ENCODE measurements at places on chromosomes 6 and 20.

GRCh38 chr6:45664707-45665106, 287.0 kb upstream of the SUPT3H start:
- no peak for DNase-seq

GRCh38 chr6:89414215-89414614, 2.1 kb upstream of the RRAGD start:
- no peak for DNase-seq

DNA sequence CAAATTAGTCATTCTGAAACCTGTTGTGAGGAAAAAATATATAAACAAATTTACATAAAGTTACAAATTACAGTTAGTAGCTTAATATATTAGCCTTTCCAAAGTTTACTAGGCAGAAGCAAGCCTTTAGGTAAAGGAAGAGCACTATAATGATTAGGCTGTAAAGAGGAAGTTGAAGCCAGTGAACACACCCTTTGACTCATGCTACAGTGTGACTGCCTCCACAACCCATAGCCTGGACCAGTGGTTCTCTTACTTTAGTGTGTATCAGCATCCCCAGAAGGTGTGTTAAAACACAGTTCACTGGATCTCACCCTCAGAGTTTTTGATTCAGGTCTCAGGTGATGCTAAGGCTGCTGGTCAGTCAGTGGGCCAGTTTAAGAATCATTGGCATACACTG, 91.4 kb upstream of the DEFB112 start:
- no peak for DNase-seq

DNA sequence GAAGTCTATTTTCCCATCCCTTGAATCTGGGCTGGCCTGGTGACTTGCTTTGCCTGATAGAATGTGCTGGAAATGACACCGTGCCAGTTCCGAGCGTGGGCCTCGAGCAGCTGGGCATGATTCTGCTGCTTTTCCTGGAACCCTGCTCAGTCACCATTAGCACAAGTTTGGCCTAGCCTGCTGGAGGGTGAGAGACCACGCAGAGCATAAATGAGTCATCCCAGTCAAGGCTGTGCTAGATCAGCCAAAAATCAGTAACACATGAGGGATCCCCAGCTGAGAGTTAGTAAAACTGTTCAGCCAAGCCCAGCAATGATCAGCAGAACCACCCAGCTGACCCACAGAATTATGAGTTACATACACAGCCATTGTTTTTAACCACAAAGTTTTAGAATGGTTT, 74.8 kb upstream of the TOP1 start:
- no peak for DNase-seq

DNA sequence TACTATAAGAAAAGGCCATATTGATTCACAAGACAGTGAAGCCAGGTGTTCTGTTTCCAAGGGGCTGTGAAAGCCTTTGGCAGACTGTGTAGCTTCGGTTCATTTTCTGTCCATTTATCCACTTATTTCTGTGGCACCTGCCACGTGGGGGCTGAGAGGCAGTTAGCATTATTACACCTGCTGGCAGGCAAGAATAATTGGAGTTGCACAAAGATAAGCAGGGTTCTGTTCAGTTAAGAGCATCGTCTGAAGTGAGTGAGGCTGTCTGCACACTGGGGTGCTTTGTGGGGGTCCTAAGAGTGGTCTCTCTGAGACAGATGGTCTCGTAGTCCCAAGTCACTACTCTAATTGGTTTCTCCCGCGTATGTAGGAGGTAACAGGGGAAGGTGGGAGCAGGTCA, 60.6 kb upstream of the CCN6 start:
- DNase-seq, result no peak

GRCh38 chr20:48139262-48140041, 354.2 kb upstream of the SULF2 start:
- no peak for DNase-seq

GRCh38 chr6:106750946-106751345, 121.6 kb downstream of the QRSL1 start:
- DNase-seq, result no peak

DNA sequence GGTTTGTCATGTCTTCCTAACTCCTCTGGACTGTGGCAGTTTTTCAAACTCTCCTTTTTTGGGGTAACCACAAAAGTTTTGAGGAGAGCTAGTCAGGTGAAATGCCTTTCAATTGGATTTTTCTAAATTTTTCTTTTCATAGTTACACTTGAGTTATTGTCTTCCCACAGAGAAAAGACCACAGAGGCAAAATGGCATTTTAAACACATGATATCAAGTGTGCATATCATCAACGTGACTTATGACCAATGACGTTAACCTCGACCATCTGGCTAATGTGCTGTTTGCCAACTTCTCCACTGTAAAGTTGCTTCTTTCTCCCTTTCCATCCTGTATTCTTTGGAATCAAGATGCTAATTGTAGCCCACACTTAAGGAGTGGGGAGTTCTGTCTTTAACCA, 41.3 kb upstream of the SNAP25 start:
- DNase-seq, result no peak

DNA sequence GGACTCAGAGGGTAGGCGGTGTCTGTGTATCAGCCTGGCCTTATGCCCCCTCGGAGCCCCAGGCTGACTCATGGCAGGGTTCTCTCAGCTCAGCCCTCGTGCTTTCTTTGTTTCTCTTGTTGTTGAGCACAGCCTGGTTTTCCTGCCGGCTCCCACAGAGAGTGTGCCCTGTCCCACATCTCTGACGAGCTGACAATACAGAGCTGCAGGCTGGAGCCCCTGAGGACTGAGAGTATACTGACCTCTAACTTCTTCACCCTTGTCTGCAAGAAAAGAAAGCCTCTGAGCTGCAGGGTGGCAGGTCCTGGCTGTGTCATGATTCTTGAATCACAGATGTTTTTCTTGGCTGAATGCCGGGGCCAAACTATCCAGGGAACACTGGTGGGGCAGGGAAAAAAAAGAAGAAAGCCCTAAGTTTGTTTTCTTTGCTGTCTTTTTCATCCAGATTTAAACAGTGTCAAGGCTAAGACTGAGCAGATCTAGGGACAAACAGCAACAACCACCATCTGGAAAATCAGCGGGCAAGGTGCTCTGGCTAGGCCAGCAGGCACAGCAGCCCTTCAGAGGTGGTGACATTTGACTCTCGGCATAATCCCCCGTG, 63.3 kb upstream of the ZNF133 start:
- DNase-seq, result peak; percentile 27

- DNase-seq, result no peak
Observed at GRCh38 chr20:22232923-22233322, 351.4 kb downstream of the FOXA2 start.

GRCh38 chr20:9668381-9668780, 154.0 kb downstream of the LAMP5 start:
- no peak for DNase-seq

DNA sequence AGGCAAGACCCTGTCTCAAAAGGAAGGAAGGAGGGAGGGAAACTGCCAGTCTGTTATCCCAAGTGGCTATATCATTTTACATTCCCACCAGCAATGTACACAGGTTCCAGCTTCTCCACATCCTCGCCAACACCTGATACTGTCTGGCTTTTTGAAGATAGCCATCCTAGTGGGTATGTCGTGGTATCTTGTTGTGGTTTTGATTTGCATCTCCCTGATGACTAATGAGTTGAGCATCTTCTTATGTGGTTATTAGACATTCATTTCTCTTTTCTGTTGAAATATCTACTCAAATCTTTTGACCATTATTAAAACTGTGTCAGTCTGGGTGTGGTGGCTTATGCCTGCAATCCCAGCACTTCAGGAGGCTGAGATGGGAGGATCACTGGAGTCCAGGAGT, 47.9 kb upstream of the ARID1B start:
- peak; percentile 82 for DNase-seq

- no peak for DNase-seq
Observed at GRCh38 chr6:163463795-163464194, 49.3 kb downstream of the QKI start.

DNA sequence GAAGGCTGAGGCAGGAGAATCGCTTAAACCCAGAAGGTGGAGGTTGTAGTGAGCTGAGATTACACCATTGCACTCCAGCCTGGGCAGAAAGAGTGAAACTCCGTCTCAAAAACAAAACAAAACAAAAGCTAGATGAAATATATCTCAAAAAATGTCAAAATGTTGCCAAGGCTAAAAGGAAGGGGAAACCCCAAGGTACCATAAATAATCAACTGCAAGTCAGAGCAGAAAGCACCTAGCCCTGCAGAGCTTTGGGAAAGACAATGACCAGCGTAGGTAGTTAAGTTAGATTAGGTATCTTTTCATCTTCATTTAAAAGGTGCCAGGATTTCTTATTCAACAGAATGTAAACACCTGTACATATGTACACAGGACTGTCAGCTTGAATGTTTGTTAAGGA, 33.0 kb downstream of the AKIRIN2 start:
- no peak for DNase-seq
